Endothelial cell of coronary artery (primary cell): ENCODE measurements at places on chromosomes 2 and 18. TPM values are rescaled to one million over a fixed set of nuclear protein-coding genes. Genes with fewer than 3 reads are reported as not detected.

FAM228A gene
- 0.09 and 0.28 TPM in 2 replicates for total RNA-seq

LINC00305 gene
- not detected in 2 replicates for total RNA-seq

CYTIP gene
- not detected in 2 replicates for total RNA-seq

ZNF519 gene
- 3.3 TPM in 2 replicates for total RNA-seq

ABCG5 gene
- total RNA-seq, result not detected in 2 replicates

TUBA4B gene
- not detected in 2 replicates for total RNA-seq

RAB10 gene
- total RNA-seq, result 112 and 141 TPM in 2 replicates

NEB gene
- total RNA-seq, result 0.19 and 0.45 TPM in 2 replicates

DGKD gene
- total RNA-seq, result 8.5 and 14.1 TPM in 2 replicates

ACTG2 gene
- total RNA-seq, result under 0.01 TPM in 1 of 2 replicates, not detected in the other

KCNK3 gene
- not detected in 2 replicates for total RNA-seq

COL4A3 gene
- total RNA-seq, result 0.19 TPM in 1 of 2 replicates, not detected in the other

TUBA3D gene
- total RNA-seq, result not detected in 2 replicates

SCTR gene
- not detected in 2 replicates for total RNA-seq

ITGB6 gene
- 0.09 TPM in 1 of 2 replicates, not detected in the other for total RNA-seq

PCARE gene
- under 0.01 TPM in 1 of 2 replicates, not detected in the other for total RNA-seq

LYG1 gene
- 0.27 and 0.28 TPM in 2 replicates for total RNA-seq

HES6 gene
- 2.3 and 3.1 TPM in 2 replicates for total RNA-seq

COBLL1 gene
- total RNA-seq, result 5.7 and 6.7 TPM in 2 replicates

ANKRD30B gene
- total RNA-seq, result not detected in 2 replicates

SCN2A gene
- total RNA-seq, result under 0.01 TPM in 2 replicates

FBLN7 gene
- total RNA-seq, result 1.2 and 2.6 TPM in 2 replicates

KIF1A gene
- 0.09 TPM in 1 of 2 replicates, not detected in the other for total RNA-seq

PROKR1 gene
- total RNA-seq, result not detected in 2 replicates

POTEI gene
- 0.09 TPM in 2 replicates for total RNA-seq

CHRNG gene
- not detected in 2 replicates for total RNA-seq

SP5 gene
- total RNA-seq, result not detected in 2 replicates

NRBP1 gene
- 107 and 112 TPM in 2 replicates for total RNA-seq

MYO5B gene
- total RNA-seq, result 0.54 and 1.4 TPM in 2 replicates

KCNJ3 gene
- total RNA-seq, result not detected in 2 replicates

ABCB11 gene
- total RNA-seq, result 0.18 and 0.56 TPM in 2 replicates

SCN1A gene
- total RNA-seq, result under 0.01 TPM in 1 of 2 replicates, not detected in the other

MC5R gene
- not detected in 2 replicates for total RNA-seq

AMER3 gene
- not detected in 2 replicates for total RNA-seq

LIMS3 gene
- 10.1 and 28.2 TPM in 2 replicates for total RNA-seq

CWC22 gene
- 13.0 and 14.7 TPM in 2 replicates for total RNA-seq
